ENCODE measurements at places on chromosomes 7 and 10.

GRCh38 chr7:41170466-41170865 lies 532.4 kb downstream of the INHBA start:
- no peak for DNase-seq

DNA sequence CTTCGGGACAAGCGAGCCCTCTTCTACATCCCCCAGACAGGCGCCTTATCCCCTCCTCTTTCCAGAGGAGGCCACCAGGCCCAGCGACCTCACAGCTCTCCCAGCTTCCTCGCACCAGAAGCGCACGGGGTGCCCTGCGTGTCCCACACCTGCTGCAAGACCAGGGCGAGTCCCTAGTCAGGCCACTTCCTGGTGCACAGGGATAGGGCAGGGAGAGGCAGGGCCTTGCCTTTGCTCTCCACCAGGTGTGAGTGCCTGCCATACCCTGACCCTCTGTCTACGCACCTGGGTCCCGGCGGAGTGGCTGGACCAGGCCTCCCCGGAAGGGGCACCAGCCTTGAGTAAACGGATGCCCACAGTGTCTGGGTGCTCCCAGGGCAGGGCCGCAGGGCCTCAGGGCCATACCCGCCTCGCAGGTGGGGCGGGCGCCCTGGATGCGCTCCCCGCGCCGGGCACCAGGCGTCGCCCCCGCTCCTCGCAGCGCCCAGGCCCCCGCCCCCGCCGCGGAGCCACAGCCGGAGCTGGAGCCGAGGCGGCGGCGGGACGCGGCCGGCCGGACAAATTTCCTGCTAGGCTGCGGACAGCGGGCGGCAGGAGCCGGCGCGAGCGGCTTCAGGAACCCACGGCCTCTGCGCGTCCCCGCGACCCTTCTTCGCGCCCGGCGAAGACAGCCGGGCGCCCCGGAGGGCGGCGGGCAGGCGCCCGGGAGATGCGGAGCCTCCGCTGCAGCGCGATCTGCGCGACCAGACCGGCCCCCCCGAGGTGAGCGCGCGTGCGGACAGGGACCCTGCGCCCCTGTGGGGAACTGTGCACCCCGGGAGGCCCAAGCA lies at the start of gene PTPRE:
PTPRE (plus strand) TSS at position 556 of the 830 bp plus-strand sequence. CDS start 133,779 bp downstream, outside the sequence.
- DNase-seq: peak; percentile 90

- DNase-seq: no peak
Observed at GRCh38 chr10:120823266-120823665, 27.9 kb upstream of the WDR11 start.

- DNase-seq: no peak
Observed at GRCh38 chr10:132886211-132887099, 55.9 kb downstream of the CFAP46 start.

- DNase-seq: no peak
Observed at GRCh38 chr10:20811131-20811530, 86.0 kb downstream of the NEBL start.

- DNase-seq: no peak
Observed at GRCh38 chr7:25901658-25902057, 250.3 kb upstream of the NFE2L3 start.

DNA sequence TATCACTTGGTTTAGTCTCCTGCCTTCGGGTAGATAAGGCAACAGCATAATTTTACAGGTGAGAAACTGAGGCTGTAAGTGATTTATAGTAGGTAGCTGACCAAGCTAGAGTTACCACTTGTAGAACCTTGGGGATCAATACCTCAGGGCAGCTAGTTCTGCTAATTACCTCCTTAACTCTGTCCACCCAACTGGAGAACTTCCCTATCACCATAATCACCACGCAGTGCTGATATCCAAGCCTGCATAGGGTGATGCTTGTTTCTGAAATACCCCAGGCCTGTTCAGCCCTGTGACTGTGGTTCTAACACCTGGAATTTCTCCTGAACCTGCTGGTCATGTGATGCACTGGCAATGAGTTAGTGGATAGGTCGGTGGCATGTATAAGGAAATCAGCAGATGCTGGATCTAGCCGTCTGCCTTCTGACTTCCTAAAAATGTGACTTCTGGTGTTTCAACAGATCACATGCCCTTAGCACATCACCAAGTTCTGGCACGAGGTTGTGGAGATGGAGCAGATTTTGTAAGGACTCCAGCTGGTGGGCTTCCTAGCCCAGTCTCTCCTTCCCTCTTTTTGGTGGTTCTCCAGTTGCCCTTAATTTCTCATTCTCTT lies 15.3 kb downstream of the PLAU start:
- no peak for DNase-seq

- DNase-seq: no peak
Observed at GRCh38 chr7:127892488-127893314, 138.5 kb downstream of the LRRC4 start.

DNA sequence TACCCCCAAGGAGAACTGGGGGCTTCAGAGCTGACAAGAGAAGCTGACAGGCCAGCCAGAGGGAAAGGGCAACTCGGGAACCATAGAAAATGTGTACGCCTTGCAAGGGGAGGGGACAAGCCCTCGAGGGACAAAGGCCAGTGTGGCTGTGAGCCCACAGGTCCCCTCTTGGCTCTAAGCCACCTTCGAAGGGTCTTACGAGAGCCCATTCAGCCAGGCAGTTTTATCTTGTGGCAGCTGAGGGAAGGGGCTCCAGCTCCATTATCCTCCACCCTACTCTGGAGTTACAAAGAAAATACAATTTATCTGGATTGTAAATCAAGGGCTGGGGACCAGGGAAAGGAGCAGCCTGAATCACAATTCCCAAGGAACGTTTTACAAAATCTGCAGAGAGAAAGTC lies 159.5 kb upstream of the ZMIZ1 start:
- peak; percentile 45 for DNase-seq

DNA sequence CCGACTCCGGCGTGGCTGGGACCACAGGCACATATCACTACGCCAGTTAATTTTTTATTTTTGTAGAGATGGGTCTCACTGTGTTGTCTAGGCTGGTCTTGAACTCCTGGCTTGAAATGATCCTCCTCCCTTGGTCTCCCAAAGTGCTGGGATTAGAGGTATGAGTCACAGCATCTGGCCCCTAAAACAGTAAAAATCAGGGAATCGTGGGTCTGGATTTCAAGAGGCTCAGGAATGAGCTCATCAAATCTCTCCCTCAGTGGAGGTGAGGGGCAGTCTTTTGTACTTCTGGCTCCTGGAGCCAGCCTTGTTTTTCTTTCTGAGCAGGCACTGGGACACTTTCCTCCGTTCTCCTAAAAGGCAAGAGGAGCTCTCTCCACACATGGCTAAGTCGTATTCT lies 32.1 kb upstream of the RHEB start:
- no peak for DNase-seq

- DNase-seq: no peak
Observed at GRCh38 chr10:11286261-11286852, 268.7 kb downstream of the CELF2 start.

DNA sequence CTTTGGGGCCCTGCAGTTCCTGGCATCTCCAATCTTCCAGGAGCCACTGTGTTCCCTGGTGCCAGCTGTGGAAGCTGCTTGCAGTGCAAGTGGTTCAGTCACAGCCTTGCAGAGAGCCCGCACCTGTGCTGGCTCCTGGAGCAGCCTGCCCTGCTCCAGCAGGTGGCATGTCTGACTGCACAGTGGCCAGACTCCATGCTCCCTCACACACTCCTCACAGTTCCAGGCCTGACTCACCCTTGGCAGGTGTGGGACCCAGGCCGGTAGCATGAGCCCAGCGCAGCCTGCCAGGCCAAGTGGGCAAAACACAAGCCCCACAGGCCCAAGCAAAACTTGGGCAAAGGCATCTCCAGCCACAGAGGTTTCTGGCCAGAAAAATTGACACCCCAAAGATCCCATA lies 33.6 kb upstream of the RELN start:
- no peak for DNase-seq

DNA sequence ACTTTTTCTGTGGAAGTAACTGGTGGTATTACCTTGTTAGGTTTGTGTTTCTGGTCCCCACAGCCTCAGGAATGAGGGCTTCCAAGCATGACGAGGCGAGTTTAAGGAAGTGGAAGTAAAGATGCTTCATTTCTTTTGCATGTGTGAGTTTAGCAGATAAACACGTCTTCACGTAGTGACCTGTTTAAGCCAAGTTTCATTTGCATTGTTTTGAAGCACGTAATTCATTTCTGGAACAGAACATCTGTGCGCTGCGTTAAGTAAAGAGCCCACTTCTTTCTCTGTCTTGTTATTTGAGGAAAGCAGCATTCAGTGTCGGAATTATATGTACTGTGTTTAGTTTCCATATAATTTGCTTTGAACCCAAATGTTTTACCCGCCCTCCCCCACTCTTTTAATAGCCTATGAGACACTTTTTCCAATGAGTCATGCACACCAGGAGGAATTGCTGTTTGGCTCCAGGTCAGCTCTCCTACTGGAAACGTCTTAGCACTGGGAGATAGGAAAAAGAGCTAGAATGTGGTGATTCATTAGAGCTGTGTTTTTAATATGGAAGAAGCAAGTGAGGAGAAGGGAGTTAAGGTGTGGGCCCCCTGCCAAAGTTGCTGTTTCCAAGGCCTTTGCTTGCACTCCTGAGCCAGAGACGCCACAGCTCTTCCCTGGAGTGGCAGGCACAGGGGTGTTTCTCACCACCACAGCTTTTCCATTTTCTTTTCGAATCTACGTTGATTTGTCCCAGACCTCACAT lies 36.7 kb downstream of the BTBD16 start:
- no peak for DNase-seq

- no peak for DNase-seq
Observed at GRCh38 chr7:90425376-90425775, 22.1 kb downstream of the CLDN12 start.

DNA sequence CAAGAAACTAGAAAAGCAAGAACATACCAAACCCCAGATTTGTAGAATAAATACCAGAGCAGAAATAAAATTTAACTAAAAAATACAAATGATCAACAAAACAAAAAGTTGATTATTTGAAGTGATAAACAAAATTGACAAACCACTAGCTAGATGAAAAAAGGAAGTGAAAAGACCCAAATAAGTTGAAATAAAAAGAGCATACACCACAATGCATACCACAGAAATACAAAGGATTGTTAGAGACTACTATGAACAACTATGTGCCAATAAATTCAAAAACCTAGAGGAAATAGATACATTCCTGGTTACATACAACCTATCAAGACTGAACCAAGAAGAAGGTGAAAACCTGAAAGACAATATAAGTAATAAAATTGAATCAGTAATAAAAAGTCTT lies 333.4 kb downstream of the SH2D4B start:
- no peak for DNase-seq

DNA sequence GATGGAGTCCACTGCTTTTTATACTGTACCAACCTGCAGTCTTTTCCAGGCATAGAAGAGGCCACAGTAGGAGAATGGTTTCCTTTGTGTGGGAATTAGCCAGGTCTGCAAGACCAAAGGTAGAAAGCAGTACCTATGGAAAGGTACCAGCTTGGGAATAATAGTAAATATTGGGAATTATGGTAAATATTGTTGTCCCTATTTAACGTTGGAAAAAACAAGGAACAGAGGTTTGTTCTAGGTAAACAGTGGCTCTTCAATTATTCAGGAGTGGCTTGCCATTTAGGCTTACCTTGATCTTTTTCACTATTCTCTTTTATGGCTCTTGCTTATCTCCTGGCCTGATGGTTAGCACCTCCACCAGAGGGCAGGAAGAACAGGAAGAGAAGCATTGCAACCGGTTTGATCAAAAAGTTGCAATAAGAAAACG lies 43.9 kb upstream of the GSAP start:
- no peak for DNase-seq

DNA sequence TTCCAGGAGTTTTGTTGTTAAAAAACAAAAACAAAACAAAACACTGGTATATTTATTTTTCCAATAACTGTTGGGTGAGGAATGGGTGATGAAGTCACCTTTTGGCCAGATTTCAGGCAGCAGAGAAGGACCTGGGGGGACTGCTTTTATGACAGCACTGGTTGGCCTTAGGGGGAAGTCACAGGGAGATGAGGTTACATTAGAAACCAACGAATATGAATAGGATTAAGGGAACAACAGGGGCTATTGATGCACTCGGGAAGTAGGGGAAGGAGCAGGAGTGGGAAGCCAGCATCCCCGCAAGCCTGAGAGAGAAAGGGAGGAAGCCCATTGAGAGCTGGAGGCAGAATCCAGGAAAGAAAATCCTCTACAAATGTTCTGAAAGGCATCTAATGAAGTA lies 958.4 kb downstream of the TYW1 start:
- peak; percentile 9 for DNase-seq

DNA sequence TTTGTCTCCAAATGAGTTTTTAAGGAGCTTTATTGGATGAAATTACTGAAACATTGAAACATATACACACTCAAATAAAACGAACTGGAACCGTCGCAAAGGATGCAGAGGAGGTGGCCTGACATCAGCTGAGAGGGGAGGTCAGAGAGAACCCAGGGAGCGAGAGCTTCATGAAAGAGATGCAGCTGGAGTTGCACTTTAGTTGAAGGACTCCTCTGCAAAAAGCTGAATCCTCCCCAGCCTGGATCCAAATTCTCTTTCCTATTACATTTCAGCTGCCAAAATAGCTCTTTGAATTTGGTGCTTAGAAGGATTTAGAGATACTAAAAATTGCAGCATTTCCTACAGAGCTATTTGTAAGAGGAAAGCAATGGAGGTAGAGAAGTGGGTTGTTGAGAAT lies 140.0 kb upstream of the DPP6 start:
- DNase-seq: no peak
